ENCODE measurements at places on chromosomes 7 and 10.

GRCh38 chr10:77869626-77870420, 56.7 kb downstream of the DLG5 start:
- no peak for DNase-seq

DNA sequence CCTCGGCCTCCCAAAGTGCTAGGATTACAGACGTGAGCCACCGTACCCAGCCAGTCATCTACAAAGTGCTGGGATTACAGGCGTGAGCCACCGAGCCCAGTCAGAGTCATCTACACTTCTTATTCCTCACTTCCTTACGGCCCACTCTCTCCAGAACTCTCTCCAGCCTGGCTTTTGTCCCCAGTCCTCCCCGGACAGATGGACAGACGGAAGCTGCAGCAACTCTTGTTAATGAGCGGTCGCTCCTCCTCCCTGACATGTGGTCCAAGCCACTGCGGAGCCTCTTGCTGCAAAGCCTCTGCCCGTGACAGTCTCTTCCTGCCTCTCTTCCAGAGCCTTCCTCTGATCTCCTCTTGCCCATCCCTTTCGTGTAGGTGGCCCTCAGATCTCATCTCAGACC, 45.9 kb downstream of the TMEM270 start:
- no peak for DNase-seq

DNA sequence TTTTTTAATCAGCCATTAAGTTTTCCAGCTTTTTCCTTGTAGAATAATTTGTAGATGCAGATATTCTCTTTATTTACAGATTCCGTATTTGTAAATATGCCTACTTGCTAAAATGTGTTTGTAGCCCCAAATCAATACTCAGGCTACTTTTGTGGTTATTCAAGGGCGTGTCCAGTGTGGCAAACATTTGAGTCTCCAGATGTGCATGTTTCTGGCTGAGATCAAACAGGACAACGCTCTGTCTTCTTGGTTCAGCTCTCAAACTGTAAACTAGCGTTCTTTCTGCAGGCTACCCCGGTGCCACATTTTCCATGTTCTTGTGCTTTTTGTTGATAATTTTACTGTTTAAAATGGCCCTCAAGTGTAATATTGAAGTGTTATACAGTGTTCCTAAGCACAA, 16.2 kb upstream of the OR2A5 start:
- DNase-seq = no peak

DNA sequence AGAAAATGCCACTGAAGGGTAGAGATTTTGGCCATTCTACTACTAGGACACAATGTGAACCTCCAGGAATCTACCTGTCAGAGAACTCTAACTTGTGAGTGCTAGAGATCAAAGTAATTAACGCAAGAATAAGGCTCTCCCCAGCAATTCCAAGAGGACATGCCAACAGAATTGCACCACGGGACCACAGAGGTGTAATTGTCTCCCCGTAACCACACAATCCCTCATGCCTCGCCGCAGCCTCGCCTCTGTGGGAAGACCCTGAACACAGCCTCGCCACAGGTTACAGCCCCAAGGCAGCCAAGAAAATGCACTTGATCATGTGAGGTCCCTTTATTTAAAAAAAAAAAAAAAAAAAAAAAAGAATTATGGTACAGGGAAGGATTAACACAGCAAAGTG, 29.5 kb downstream of the CDCA7L start:
- no peak for DNase-seq

DNA sequence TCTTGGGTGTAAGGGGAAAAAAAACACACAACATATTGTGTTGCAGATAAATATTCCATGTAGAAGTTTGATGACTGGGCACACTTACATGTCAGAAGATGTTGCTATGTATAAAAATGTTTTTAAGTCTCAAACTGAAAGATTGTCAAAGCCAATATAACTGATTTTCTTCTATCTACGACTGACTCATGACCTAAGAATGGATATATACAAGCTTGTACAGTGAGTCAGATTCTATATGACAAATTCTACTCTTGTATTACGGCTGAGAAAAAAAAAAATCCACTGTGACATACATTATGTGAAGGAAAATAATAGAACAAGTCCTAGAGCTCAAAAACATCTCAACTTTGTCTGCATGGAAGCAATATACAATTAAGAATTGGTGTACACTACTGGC, 343.0 kb upstream of the PCDH15 start:
- DNase-seq = no peak

- no peak for DNase-seq
Observed at GRCh38 chr10:132827861-132828539, 42.1 kb upstream of the NKX6-2 start.

DNA sequence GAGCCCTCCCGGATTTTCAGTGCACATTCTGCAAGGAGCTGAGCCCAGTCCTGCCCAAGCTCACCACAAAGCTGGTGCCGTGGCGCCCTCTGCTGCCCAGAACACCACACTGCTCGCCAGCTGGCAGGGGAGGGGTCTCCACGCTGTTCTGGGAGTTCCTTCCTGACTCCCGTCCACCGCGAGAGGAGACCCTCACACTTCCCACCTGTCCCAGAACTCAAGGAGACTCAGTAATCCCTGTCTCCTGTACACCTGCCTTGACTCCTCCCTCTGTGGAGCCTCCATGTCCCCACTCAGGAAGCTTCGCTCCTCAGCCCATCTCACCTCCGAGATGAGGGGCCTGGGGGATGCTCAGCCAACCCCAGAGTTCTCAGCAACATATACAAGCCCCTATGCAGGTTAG, 11.3 kb downstream of the C10orf105 start:
- peak; percentile 53 for DNase-seq

- no peak for DNase-seq
Observed at GRCh38 chr7:41584746-41585145, 118.1 kb downstream of the INHBA start.

GRCh38 chr7:74584160-74584954, 73.2 kb upstream of the GTF2I start:
- DNase-seq = no peak

GRCh38 chr10:86071758-86072157, 294.8 kb downstream of the GRID1 start:
- no peak for DNase-seq

GRCh38 chr7:105268056-105268455, 120.7 kb downstream of the SRPK2 start:
- peak; percentile 50 for DNase-seq

DNA sequence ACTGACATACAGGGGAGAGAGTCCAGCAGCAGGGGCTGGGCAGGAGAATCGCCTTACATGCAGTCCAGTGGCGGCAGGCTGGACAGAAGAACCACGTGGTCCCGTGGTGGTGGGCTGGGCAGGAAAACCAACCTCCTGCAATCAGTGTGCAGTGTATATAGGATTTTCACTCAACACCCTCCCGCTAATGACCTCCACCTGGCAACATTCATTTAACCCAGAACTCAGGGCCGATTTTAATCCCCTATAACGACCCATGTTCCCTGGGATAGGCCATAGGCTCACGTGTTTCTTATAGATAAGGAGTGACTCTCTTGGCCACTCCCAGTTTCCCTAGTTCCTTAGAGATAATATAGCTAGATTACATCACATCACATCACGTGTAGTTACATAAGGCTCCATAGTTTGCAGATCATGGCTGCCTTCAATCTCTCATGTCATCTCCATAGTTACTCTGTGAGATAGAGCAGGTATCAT, 19.4 kb downstream of the MTURN start:
- no peak for DNase-seq

GRCh38 chr10:46220187-46220586, 66.6 kb upstream of the ANTXRL start:
- no peak for DNase-seq

GRCh38 chr7:80302078-80302477, 167.4 kb downstream of the GNAI1 start:
- no peak for DNase-seq

- DNase-seq = peak; percentile 83
Observed at GRCh38 chr10:32377458-32378259, 30.7 kb upstream of the EPC1 start.

DNA sequence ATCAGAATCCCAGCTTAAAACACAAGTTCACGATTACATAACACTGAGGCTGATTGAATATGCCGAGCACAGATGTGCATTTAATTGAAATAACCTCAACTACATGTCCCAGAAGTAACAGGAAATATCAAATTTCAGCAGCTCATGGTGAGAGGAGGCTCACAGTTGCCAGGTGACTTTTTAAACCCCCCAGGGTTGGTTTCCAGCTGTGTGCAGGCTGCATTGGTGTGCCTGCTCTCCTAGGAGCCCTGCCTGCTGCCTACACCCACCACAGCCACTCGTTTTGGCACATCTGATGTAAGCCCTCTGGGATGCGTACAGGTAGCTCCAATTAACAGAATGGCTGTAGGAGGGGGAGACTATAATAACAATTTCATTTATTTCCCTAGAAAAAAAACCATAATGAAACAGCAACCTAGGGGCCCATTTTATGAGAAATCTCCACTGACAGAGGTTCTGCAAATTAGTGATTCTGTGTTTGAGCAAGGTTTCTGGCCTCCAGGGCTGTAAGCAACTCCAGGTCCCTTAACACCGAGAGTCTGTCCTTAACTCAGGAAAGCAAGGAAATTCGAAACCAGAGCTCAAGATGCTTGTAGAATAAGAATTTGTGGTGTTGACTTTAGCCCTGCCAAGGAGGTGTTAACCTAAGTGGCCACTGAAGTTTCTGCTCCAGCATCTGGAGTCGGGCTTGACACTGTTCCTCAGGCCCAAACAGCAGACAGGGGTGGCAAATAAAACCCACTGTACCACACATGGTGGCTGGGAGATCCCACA, 161.9 kb downstream of the BMPER start:
- DNase-seq = no peak

- DNase-seq = no peak
Observed at GRCh38 chr10:73762915-73763314, 18.7 kb downstream of the SEC24C start.

DNA sequence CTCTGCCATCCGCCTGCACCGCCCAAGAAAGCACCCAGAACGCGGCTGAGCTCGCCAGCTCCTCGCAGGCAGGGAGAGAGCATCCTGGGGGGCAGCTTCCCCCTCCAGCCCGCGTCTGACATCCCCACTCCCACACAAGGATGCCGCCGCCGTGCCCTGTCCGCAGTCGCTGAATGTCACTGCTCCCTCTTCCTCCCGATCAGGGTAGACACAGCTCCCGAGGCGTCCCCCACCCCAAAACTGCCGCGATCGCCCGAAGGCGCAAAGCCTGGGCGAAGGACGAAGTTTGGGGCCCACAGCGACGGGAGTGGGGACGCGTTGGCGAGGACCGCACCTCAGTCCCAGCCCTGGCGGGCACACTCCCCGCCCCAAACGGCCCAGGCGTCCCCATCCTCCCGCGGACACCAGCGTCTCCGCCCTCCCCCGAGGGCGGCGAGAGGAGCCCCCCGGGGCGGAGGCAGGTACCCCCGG, 1.5 kb upstream of the KAT6B start:
- peak; percentile 31 for DNase-seq

- no peak for DNase-seq
Observed at GRCh38 chr7:28390426-28390825, 21.9 kb upstream of the CREB5 start.

DNA sequence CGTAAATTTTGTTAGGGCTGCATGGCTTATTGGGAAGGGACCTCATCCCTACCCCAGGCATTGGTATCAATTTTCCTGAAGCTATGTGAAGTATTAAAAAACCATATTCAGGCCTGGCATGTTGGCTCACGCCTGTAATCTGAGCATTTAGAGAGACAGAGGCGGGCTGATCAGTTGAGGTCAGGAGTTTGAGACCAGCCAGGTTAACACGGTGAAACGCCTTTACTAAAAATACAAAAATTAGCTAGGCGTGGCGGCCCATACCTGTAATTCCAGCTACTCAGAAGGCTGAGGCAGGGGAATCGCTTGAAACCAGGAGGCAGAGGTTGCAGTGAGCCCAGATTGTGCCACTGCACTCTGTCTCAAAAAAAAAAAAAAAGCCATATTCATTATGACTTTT, 7.1 kb downstream of the TASOR2 start:
- DNase-seq = peak; percentile 47

DNA sequence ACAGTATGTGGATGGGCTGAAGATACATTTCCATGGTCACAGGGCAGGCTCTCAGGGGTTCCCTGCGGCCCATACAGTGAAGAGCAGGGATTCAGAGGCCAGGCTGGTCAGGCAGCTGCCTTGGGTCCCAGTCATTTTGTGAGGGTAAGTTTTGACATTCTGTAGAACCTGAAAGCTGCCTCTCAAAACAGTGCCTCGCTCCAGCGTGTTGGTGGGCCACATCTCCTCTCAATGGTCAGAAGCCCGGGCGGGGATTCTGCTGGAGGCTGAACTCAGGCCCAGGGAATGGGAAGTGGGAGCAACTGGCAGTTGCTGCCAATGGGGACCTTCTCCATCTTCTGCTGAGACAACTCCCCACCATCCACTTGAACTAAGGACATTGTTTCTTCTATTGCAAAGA, 190.0 kb downstream of the PTPN20 start:
- no peak for DNase-seq

- DNase-seq = no peak
Observed at GRCh38 chr10:110739811-110740271, 95.7 kb downstream of the RBM20 start.

- DNase-seq = no peak
Observed at GRCh38 chr7:44368885-44369284, 43.5 kb upstream of the CAMK2B start.

GRCh38 chr7:10222976-10223375, 750.7 kb upstream of the PHF14 start:
- no peak for DNase-seq

- no peak for DNase-seq
Observed at GRCh38 chr10:131819241-131820072, 81.4 kb upstream of the PPP2R2D start.

DNA sequence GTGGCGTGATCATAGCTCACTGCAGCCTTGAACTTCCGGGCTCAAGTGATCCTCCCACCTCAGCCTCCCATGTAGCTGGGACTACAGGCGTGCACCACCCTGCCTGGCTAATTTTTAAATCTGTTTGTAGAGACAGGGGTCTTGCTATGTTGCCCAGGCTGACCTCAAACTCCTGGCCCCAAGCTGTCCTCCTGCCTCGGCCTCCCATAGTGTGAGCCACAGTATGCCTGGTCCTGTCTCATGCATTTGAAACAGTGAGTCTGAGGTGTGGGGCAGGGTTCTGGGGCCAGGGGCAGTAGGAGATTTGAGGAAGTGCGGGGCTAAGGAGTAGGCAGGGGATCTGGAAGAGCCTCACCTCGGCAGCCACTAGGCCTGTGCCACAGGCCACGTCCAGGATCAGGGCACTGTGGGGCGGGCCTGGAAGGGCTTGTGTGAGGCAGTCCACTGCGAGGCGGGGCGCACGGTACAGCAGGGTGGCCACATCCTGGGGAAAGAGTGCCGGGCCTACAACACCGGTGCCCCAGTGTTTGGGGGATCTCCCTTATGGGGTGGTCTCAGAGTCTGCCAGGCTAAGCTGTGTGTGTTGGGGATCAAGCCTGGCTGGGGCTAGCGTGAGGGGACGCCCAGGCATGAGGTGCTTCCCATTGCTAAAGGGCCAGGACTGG, 1.5 kb downstream of the METTL27 start:
- DNase-seq = no peak

DNA sequence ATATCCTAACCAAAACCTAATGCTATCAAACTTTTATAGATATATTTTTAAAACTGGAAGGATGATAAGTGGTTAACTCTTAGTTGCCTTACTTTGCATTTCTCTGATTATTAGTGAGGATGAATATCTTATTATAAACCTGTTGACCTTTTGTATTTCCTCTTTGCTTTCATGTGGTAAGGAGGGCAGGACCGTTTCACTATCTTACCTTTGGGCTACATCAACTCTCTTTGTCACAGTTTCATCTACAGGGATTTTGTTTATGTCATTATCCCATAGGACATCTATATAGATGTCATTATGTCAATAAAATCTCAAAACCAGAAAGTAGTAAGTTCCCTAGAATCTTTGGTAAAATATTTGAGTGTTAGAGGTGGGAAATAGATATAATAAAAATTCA, 219.3 kb downstream of the THSD7A start:
- DNase-seq = no peak
